ENCODE measurements at places on chromosomes 1 and 21.

GRCh38 chr1:180165509-180166435 is 11.1 kb downstream of the QSOX1 start:
- DNase-seq = no peak

GRCh38 chr1:156746728-156747631 is 4.5 kb downstream of the HDGF start:
- DNase-seq = peak; percentile 98

- no peak for DNase-seq
These were observed 40.3 kb downstream of the HSF2BP start for GRCh38 chr21:43618940-43619339.

GRCh38 chr1:202709276-202710041 is 795 bp downstream of the SYT2 start:
- DNase-seq = no peak

- DNase-seq = peak; percentile 76
These were observed 332.8 kb upstream of the ZRANB2 start for GRCh38 chr1:71413441-71414175.

Data from AG10803 (cell line).